Stimulated activated naive CD8-positive, alpha-beta T cell treated with anti-CD3 and anti-CD28 coated beads, Interleukin-15, Interleukin-2, amounts not matched to agents 100 U/mL and 50 U/mL, for 24 hours (primary cell): ENCODE measurements at places on chromosomes 7 and 10.

DNA sequence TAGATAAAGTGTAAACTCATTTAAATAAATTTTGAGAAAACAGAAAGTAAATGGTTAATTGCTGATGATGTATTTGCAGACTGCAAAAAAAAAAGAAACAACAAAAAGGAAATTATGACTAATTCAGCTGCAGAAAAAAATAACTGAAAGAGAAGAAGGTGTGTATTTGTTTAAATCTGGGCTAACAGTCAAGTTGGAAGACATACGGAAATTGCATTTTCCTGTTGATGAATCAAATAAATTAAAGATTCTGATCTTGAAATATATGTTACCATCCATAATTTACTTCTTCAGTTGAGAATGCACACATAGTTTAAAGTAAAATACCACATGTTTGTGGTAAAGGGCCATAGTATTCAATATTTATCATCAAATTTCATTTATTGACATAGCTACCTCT lies 19.3 kb upstream of the ING3 start:
- DNase-seq = no peak

- DNase-seq = no peak
Measured at GRCh38 chr10:110601581-110601980, 34.1 kb downstream of the SMC3 start.

GRCh38 chr10:36256948-36257356 lies 614.9 kb upstream of the FZD8 start:
- no peak for DNase-seq

DNA sequence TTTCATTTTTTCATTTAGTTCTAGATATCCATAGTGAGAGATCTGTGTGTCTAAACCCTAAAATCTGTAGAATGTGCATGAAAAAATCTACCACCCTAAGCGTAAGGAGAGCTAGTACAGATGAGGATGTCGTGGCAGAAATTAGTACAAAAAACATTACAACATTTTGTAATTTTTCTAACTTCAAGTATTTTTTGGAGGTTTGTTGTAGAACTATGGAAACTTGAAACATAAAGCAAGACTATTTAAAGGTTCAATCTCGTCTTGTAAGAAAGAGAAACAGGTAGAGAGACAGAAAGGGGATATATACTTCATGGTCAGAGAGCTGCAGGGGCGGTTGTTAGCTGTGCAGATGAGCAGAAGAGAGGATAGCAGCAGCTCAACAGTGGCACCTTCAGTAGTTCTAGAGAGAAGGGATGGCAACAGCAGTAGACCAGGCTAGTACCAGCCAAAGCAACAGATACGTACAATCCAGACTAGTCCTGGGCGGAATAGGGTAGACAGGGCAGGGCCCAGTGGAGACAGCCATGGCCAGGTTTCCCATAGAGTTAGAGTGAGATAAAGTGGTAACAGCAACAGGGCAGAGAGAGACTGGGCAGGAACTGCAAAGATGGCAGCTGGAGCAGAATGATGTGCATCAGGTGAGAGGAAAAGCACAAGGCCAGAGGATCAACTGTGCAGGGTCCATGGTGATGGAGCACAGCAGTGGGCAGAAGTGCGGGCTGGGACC lies 145.2 kb downstream of the FRMD4A start:
- peak; percentile 65 for DNase-seq

GRCh38 chr10:128551475-128551874 lies 425.3 kb upstream of the MKI67 start:
- DNase-seq = no peak

GRCh38 chr7:91276909-91277308 lies 12.7 kb downstream of the FZD1 start:
- no peak for DNase-seq

DNA sequence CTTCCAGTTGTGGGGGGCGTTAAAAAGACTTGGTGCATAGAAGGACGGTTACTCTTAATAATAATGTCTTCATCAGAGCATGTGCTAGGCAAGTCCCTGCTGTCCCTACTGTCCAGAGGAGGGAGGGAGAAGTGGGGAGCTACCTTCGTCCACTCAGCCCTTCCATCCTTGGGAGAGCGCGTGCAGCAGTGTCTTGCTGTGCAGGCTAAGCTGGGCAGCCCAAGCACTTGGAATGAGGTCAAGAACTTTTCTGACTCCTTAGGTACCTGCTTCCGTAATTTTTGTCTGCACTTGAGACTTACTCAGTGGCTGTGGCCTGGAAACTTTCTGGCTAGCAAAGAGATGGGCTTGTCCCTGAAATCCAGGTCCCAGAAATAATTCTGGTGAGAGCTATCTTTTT lies 265.9 kb upstream of the SORCS1 start:
- DNase-seq = no peak

DNA sequence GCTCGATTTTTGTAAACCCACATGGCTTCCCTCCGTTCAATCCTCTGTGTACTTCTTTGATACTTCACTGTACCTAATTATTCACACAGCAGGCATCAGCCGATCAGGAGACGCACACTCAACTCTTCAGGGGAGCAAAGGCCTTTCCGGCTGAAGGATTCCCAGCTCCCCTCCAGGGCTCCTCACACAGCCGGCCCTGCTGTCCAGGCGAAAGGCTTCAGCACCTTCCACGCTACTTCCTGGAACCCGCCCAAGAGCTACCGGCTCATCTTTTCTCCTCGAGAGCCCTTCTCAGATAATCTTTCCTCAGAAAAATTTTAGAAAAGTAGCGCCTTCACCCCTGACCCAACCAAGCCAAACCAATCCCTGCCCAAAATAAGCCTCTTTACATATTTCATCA lies 270.4 kb downstream of the ZMYND11 start:
- DNase-seq = no peak

DNA sequence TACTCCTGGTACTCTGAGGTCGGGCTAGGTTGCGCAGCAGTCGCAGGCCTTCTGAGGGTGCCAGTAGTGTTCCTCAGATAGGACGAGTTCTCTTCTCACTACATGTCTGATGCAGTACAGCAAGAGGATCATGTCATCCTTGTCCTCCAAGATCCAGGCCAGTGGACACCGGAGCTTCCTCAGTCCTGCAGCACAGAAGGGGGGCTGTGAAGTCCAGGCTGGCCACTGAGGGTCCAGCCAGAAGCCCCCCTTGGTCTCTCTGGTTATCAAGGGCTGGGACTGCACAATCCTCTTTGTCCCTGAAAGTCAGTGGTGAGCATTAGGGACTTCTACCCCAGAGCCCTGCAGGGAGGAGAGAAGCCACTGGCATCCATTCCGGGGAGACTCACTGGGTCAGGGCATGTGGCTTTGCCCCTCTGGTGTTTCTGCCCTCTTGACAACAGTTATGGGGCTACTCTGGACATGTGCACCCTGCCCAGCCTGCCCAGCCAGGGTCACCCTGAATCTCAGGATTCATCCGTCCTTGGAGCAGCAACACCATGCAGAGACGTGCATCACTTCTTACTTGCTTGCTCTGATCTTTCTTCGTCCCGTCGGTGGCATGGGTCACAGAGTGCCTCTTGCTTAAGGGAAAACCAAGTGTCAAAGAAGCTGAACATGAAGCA lies 125.7 kb downstream of the ADCY1 start:
- DNase-seq = no peak

DNA sequence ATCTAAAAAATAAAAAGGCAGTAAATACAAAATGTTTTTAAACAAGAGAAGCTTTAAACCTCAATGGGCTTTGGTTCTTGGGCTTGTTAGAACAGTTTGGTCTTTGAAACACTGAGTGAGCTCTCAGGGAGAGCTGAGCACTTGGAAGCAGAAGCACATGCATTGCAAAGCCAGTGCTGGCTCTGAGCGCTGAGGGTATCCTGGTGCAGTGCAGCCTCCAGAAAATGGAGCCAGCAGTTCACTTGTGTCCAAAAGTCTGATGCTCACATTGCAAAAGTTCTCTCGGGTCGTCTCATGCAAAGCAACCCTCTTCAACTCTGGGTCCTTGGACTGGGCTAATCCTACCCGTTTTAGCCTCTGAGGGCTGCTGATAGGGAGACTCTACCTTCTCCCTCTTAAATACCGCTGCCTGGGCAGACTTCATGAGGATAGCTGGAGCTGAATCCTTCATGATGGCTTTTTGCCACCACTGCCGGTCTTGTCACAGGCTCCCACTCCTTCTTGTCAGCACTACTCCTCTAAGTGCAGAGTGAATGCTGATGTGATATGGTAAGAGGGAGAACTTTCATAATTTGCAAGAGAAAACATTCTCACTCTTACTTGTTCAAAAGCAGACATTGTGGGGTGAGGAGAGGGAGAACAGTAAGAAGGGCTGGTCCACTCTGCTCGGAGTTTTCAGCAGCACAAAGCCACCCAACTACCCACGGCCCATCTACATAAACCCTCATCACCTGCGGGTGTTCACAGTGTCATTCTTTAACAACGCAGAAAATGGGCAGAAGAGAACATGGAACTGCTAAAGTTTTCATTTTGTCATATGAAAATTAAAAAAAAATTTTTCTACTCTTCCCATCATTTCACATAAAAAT lies 42.2 kb upstream of the BMPER start:
- DNase-seq = no peak

DNA sequence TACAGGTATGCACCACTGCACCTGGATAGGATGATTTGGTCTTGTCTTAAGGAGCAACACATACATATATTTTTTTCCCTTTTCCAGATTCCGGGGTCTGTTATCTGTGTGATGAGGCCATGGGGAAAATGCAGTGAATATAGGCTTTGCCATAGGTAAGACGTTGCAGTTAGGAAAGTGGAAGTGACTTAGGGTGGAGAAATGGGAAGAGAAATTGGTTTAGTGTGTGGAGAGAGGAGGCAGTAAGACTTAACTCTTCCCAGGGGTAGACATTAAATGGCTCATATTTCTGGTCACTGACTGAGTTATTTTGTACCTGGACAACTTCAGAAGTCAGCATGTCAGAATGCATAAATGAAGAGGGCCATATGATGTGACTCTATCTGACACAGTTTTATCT lies 66.7 kb downstream of the PFKFB3 start:
- no peak for DNase-seq

DNA sequence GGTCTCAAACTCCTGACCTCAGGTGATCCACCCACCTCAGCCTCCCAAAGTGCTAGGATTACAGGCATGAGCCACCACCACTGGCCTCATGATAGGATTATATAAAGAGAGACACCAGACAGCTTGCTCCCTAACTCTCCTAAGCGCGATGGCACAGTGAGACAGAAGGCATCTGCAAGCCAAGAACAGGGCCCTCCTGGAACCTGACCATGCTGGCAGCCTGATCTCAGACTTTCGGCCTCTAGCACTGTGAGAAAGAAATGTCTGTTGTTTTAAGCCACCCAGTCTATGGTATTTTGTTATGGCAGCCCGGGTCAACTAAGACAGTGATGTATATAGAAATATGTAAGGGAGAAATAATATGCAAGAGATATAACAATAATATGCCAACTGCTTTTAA lies 51.2 kb downstream of the SRPK2 start:
- DNase-seq = no peak

- DNase-seq = peak; percentile 20
Measured at GRCh38 chr7:28956608-28957063, 1.5 kb downstream of the TRIL start.

GRCh38 chr10:46517541-46517940 lies 38.9 kb downstream of the GPRIN2 start:
- DNase-seq = no peak

DNA sequence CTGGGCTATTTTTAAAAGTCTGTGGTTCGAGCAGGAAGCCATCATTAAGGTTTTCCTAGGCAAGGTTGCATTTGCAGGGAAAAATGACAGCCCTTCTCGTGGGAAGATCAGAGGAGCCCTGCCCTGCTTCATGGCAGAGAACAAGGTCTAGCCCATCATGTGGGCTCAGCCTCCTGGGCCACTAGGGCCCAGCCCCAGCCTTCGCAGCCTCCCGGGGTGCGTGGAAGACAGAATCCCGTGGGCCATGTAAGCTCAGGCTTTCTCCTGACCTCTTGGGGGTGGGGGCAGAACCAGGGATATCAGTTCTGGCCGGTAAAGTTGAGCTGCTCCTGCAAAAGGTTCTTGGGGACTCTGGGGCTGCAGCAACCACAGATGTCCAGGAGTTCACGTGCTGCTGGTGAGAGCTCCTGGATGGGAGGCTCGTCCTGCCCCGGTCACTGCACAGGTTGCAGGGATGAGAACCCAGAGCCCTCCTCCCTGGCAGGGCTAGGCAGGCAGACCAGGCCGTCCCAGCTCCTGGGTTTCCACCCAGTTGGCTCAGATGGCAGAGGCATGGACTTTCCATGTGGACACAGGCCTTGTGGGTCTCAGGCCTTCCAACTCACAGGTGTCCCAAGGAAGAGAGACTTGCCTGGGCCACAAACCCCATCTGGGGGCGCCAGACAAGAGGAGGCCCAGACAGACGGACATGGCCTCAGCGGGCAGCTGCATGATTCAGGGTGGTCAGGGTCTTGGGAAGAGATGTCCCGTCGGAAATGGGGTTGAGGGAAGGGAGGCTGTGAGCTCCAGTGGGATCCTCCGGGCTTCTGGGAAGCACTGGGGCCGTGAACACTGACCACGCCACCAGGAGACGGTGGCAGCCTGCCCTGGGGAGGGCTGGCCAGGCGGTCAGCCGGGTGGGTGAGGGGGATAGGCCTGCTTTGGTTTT lies 126.2 kb downstream of the NEURL1 start:
- no peak for DNase-seq

DNA sequence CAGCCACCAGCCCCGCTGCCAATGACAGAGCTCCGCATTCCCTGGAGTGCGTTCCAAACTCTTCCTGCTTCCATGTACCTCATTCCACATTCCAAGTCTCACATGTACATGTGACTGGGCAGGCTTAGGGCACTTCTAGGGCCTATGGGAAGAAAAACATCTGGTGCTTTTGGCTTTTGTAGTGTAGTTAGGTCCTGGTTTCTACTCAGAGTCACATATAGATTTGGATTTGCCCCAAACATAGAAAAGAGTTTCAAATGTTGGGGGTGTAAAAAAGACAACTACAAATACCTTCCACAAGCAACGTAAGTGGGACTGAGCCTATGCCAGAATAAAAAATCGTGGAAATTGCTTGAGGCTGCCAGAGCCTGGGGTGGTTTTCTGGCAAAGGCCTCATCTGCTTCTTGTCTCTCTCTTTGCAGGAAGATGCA lies 84.1 kb downstream of the ZNF467 start:
- DNase-seq = no peak
